ENCODE measurements at places on chromosomes 1 and 21.

GRCh38 chr1:94528299-94528698, 13.3 kb downstream of the F3 start:
- no peak for DNase-seq

- DNase-seq = no peak
Observed at GRCh38 chr1:214590696-214591095, 12.3 kb upstream of the CENPF start.

- DNase-seq = no peak
Observed at GRCh38 chr1:67564193-67564592, 120.8 kb upstream of the GADD45A start.

GRCh38 chr1:97084546-97084945, 363.0 kb downstream of the PTBP2 start:
- no peak for DNase-seq

DNA sequence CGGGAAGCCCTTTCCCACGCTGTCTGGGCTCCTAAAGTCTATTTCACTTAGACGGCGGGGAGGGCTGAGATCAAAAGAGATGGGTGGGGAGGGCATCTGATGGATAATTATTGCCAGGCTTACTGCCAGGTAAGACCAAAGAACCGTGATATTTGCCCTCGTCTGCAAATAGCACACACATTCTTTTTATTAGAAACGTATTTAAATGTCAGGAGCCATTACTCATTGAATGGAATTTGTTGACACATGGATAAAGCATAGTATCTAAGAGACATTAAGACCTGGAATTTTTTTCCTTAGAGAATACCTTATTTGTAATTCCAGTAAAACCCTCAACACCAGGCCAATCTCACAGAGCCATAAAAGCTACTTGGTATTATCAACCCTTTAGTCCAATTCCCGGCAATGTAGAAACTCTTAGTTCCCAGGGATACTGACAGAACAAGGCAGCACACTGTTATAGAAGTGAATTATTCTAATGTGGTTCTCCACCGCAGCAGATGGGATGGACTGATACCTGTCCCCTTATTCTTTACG, 10.6 kb downstream of the URB1 start:
- no peak for DNase-seq

GRCh38 chr1:43464681-43465504, 11.2 kb upstream of the HYI start:
- DNase-seq = no peak

GRCh38 chr1:233439721-233440120, 112.2 kb downstream of the MAP3K21 start:
- DNase-seq = no peak

DNA sequence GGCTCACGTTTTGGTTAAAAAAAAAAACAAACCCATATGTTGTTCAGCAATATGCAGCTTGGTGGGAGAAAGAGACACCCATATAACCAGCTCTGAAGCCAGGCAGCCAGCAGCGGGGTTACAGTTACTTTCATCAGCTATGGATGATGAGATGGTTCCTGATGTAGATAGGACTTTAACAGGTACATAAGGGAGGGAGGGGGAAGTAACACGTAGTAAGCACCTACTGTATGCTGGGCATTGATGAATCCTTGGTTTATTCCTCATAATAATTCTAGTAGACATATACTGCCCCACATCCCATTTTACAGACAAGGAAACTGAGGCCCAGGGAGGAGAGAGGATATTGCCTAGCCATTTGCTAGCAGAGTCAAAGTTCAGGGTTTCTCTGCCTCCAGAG, 2.0 kb downstream of the SLC1A7 start:
- DNase-seq = no peak

- DNase-seq = no peak
Observed at GRCh38 chr1:202104073-202104472, 18.6 kb upstream of the GPR37L1 start.

- DNase-seq = no peak
Observed at GRCh38 chr1:76871355-76871974, 4.2 kb downstream of the ST6GALNAC5 start.

DNA sequence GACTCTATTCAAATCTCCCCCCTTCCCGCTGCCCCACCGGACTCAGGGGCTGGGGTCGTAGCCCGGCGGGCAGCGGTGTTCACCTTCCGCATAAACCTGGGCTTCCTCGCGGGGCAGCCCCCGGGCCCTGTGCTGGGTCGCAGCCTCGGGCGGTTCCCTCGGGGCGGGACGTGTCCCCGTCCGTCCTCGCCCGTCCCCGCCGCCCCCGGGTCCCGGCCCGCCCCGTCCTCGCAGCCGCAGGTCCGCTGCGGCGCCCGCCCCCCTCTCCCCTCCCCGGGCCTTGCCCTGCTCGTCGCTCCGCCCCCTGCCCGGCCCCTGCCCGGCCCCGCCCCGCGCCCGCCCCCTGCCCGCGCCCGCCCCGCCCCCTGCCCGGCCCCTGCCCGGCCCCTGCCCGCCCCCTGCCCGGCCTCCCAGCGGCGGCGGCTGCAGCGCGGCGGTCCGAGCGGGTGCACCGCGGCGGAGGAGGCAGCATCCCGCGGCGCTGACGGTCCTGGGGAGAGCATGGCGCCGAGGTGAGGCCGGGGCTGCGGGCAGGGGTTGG, at the start of gene COL18A1:
Gene COL18A1, plus strand, starts transcription at position 436 of the 541 bp plus-strand sequence. Its CDS starts 66 bp downstream, at position 502.
- DNase-seq = peak; percentile 42

DNA sequence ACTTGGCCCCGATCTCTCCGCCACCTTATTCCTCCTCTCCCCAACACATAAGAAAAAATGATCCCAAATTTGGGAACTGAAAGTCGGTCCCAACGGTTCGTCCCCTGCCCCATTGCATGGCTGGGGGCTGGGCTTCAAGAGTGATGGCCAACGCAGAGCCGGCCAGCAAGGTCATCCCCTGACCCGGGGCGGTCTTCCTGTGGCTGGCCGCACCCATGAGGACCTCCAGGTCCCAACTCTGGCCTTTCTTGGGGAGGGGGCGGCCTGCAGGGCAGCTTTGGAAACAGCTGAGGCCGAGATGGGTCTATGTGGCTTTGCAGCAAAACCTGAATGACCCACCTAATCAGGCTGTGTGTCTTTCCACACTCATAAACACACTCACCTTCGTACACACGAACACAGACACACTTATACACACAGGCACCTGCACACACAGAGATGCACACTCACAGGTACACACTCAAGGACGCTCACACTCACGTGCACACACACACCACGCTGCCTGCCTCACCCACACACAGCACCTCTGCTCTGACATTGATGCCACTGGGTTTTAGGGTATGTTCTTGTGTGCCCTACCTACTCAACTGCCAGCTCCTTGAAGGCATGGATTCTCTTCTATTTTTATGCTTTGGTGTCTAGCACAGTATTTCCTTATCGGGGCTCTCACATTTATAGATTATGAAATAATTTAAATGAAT, 562 bp downstream of the DYNLT5 start:
- no peak for DNase-seq

DNA sequence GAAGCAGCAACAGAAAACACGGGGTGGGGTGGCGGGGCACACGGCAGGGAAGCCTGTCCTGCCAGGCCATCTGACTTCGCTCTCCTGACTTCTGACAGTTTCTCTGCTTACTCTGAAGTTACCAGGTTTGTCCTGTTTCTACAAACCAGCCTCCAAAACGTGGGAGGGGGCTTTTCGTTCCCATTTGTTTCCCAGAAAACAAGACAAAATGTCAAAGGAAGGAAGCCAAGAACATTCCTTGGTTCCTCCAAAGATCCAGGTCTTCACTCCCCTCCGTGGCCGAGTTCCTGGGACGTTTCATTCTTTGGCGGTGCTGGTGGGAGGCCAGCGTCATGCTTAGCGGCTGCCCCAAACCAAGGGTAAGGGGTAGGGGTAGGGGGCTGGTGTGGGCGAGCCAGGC, 49.6 kb downstream of the MEGF6 start:
- DNase-seq = no peak

GRCh38 chr1:100441651-100442050, 89.3 kb downstream of the CDC14A start:
- DNase-seq = no peak

- no peak for DNase-seq
Observed at GRCh38 chr1:23069149-23069548, 49.9 kb downstream of the KDM1A start.

GRCh38 chr1:230958370-230958769, 20.3 kb downstream of the TTC13 start:
- DNase-seq = no peak

DNA sequence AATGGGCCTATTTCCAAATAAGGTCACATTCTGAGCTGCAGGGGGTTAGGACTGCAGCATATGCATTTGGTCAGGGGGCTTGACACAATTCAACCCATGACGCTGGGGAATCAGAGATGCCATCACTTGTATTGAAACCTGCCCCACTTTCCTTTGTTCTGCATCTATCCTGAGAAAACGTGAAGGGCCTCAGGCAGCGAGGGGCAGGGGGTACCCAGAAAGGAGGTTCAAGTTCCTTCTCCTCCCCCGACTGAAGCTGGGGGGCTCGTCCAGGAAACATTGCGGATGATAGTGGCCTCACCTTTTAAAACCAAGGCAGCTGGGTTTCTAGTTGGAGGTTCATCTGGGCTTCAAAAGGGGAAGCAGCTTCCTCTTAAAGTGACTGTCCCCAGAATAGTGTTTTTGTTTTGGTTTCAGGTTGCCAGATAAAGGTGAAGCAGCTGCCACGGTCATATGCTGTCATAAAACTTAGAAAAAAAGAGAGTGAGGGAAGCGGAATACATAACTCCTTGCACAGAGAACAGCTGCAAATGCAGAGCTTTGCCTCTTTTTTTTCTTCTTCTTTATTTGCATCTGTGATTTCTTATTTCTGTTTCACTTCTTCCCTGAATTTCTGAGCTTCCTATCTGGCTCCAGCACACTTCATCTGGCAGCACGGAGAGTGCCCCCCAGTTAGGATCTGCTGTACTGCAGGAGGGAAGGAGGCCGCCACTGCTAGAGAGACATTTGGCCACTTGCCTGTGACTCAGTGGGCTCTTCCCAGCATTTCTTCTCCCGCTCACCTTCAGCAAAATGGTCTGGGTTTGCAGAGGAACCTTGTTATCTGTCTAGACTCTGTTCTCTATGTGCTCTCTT, 142.0 kb downstream of the AJAP1 start:
- no peak for DNase-seq

- DNase-seq = no peak
Observed at GRCh38 chr1:114113411-114114184, 40.1 kb downstream of the SYT6 start.

DNA sequence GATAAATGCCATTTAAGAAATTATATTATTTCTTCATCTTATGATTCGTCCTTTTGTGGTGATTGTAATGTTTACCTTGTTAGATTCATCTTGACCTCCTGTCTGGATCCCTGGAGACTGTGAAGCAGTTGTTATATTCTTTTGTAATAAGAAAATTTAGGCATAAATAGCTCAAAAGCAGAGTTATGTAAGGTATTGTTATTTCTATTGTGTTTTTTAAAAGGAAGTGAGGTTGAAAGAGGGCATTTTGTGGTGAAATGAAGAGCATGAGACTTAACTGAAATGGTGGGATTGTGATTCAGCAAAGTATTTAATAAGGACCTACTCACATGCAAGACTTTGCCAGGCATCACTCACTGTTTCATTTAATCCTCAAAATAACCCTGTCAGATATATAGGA, 104.0 kb downstream of the PDE4B start:
- DNase-seq = no peak

DNA sequence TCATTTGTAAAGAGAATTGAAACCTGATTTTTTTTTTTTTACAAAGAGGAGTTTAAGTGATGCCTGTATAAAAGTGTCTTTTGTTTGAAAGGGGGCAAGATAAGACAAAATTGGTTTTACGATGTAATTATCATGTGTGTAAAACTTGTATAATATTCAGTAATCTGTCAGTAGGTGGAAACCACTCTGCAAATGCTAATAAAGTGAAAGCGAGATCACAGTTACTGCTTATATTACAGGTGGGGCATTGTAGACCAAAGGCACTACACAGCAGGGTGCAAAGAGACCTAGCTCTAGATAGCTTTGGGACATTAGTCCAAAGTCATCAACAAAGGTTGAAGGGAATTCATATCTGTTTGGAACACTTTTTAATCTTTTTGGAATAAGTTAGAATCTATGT, 174.2 kb downstream of the LHX8 start:
- no peak for DNase-seq

All from stimulated activated CD4-positive, alpha-beta T cell treated with anti-CD3 and anti-CD28 coated beads, Interleukin-15, amount 100 ng/mL, for 48 hours (primary cell).